ENCODE measurements at places on chromosomes 11 and 22.

DNA sequence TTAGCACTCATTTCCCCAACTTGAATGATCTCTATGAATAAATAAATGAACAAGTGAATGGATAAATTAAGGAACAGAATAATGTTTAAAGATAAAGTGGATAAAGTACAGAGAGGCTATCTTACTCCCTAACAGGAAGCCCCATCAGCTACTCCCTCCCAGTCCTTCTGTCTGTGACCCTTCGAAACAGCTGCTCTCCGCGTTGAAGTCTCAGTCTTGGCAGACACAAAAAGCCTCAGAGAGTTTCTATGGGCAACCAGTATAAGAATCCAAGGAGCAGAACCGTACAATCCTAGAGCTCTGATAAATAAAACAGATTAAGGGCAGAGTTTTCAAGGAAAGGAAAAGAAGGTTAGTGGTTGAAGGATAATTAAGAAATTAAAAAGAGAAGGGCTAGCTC, 35.0 kb downstream of the GUCY1A2 start:
- no peak for DNase-seq

DNA sequence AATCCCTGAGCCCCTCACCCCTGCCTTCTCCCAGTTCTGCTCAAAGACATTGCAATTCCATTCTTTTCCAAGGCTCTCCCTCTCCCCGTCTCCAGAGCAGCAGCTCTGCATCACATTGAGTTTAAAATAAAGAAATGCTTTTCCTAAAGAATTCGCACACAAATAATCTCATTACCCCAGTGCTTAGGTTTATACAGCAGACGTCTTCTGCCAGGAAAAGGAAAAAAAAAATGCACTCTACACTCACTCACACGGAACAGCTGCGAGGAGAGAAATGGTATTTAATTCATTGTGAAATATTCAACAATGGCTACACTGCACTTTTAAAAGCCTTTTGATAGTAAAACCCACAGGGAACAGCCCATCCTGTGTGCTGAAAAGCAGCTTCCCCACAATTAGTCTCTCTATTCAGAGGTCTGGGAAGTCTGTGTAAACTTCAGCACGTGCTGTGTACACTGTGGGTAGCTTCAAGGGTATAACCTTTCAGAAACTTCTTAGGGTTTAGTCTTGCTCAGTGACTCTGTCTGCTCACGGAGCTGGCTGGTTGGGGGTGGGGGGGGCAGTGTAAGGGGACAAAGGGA, 42.8 kb downstream of the ETS1 start:
- DNase-seq = no peak

GRCh38 chr22:31139866-31140716, at the start of gene PLA2G3:
Gene PLA2G3, minus strand, starts transcription at chr22:31140508. Its CDS starts 154 bp downstream, at chr22:31140354.
- peak; percentile 96 for DNase-seq

- no peak for DNase-seq
These were observed 72.8 kb upstream of the MYOD1 start for GRCh38 chr11:17646451-17647145.

- no peak for DNase-seq
These were observed at the start of gene APOL6 for GRCh38 chr22:35648066-35649025. Gene APOL6, plus strand, starts transcription at chr22:35648446. Its CDS starts 7,980 bp downstream, at chr22:35656426.

DNA sequence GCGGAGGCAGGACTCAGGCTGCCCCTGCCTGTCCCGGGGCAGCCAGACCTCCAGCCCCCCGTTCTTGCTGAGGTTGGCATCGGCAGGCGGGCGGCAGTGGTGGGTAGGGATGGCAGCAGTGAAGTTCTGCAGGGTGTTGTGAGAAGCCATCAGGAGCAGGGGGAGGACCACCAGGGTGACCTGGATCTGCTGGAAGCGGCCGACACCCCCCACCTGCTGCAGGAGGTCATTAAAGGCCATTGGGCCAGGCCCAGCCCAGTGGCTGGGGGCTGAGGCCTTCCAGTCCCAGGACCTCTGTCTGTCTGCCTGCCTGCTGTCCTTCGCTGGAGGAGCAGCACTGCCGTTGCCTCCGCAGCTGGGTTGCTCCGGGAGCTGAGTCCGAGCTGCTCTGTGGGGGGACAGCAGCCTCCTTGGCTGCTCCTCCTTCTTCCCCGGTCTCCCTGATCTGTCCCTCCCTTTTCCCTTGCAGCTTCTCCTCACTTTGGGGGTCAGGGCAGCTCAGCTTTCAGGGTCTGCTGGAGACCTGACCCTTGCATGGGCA, at the start of gene SLC22A6:
SLC22A6 (minus strand) TSS at position 517 of the 541 bp plus-strand sequence; CDS start at position 240, 277 bp downstream.
- no peak for DNase-seq

GRCh38 chr11:84518631-84519183, 1108.4 kb downstream of the DLG2 start:
- no peak for DNase-seq

Measured in iPS DF 19.7 (cell line).